ENCODE measurements at places on chromosomes 16 and 17. TPM values are rescaled to one million over a fixed set of nuclear protein-coding genes. Genes with fewer than 3 reads are reported as not detected.

FAM171A2 gene
- total RNA-seq = 2.0 TPM

ENPP7 gene
- not detected for total RNA-seq

- H3K27me3 ChIP-seq = peaks cover 92% of the 10 kb centered on the region
- H3K36me3 ChIP-seq = no peaks in the 10 kb centered on the region
These were observed 385.2 kb upstream of the ZFHX3 start for GRCh38 chr16:73432850-73433730.

GRCh38 chr17:9098242-9098825 lies 77.0 kb downstream of the NTN1 start:
- no peak overlapping the region for H3K27ac ChIP-seq
- H3K4me1 ChIP-seq = no peaks in the 10 kb centered on the region
- no peak overlapping the region for H3K4me3 ChIP-seq
- peaks cover 7% of the 10 kb centered on the region for H3K36me3 ChIP-seq
- DNase-seq = no peak

GRCh38 chr16:86181526-86181925 lies 282.6 kb downstream of the IRF8 start:
- DNase-seq = no peak
- no peak overlapping the region for H3K4me3 ChIP-seq
- H3K36me3 ChIP-seq = no peaks in the 10 kb centered on the region
- H3K4me1 ChIP-seq = no peaks in the 10 kb centered on the region
- no peak overlapping the region for H3K27ac ChIP-seq
- H3K27me3 ChIP-seq = peaks cover 44% of the 10 kb centered on the region

GRCh38 chr16:27972500-27972899 lies 91.0 kb downstream of the GSG1L start:
- no peaks in the 10 kb centered on the region for H3K36me3 ChIP-seq
- H3K4me1 ChIP-seq = no peaks in the 10 kb centered on the region
- H3K4me3 ChIP-seq = no peak overlapping the region
- H3K27me3 ChIP-seq = peaks cover 34% of the 10 kb centered on the region
- no peak overlapping the region for H3K27ac ChIP-seq

GRCh38 chr17:79965806-79966205 lies 69.9 kb downstream of the TBC1D16 start:
- no peaks in the 10 kb centered on the region for H3K4me1 ChIP-seq
- H3K4me3 ChIP-seq = no peak overlapping the region
- no peaks in the 10 kb centered on the region for H3K27me3 ChIP-seq
- no peak overlapping the region for H3K27ac ChIP-seq
- no peak for DNase-seq

DNA sequence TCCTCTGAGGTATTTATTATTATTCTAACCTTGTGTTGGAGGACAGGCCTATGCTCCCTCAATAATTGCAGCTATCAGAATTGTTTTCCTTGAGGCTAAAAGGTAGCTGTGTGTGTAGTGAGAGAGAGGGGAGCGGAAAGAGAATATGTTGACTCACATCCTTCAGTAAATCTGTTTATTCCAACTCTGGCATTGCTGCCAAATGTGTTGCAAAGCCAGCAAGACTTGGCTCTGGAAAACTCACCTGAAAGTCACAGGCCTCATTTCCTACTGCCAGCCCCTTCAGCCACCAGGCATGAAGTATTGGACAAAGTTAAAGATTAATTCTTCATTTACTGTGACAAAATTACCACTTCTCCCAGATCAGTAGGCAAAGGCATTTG lies 9.6 kb downstream of the CA10 start:
- H3K27ac ChIP-seq = peak overlapping the region; percentile 84
- H3K4me3 ChIP-seq = peak overlapping the region; percentile 13
- peaks cover 57% of the 10 kb centered on the region for H3K4me1 ChIP-seq
- peaks cover 7% of the 10 kb centered on the region for H3K36me3 ChIP-seq
- H3K27me3 ChIP-seq = no peaks in the 10 kb centered on the region

- no peak overlapping the region for H3K4me3 ChIP-seq
- no peak overlapping the region for H3K27ac ChIP-seq
- H3K27me3 ChIP-seq = no peaks in the 10 kb centered on the region
These were observed 28.3 kb upstream of the BHLHA9 start for GRCh38 chr17:1241929-1242328.

DNA sequence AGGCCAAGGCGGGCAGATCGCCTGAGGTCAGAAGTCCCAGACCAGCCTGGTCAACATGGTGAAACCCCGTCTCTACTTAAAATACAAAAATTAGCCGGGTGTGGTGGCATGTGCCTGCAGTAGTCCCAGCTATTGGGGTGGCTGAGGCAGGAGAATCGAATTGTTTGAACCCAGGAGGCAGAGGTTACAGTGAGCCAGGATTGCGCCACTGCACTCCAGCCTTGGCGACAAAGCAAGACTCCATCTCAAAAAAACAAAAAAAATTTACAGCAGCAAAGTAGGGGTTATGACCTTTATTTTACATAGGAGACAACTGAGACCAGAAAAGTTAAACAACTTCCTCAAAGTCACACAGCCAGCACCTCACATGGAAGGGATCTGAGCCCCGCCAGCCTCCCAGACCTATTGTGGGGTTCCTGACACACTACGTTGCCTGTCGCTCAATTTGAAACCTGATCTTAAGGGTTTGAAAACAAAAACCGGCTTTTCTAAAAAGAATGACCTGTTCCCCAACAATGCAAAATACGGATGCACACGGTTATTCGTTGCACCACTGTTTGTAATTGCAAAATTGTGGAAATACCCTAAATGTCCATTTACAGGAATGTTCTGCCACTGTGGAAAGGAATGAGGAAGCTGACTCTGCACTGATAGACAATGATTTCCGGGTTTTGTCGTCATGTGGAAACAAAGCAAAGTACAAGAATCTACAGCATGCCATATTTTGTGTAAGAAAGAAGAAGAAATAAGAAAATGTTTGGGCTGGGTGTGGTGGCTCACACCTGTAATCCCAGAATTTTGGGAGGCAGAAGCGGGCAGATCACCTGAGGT lies 77.2 kb downstream of the CNGB1 start:
- peak; percentile 85 for DNase-seq
- no peaks in the 10 kb centered on the region for H3K27me3 ChIP-seq
- H3K4me1 ChIP-seq = peaks cover 50% of the 10 kb centered on the region
- peak overlapping the region; percentile 98 for H3K27ac ChIP-seq
- H3K36me3 ChIP-seq = peaks cover 21% of the 10 kb centered on the region

DNA sequence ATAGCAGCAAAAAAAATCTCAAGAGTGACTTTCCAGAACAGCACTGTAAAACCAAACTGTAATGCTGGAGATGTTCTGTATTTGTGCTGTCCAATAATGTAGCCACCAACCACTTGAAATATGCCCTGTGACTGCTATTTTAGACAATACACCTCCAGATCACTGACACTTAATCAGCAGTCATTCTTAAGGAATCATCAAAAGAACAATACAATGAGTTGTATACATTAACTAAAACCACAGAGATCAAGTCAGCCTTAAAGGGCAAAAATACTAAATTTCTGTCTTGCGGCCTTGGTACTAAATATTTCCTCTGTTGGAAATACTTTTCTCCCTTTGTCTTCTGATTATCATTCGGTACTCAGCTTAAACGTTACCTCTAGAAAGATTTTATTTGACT lies 33.6 kb upstream of the ANKFY1 start:
- H3K27me3 ChIP-seq = no peaks in the 10 kb centered on the region
- no peaks in the 10 kb centered on the region for H3K4me1 ChIP-seq
- no peak for DNase-seq
- no peak overlapping the region for H3K4me3 ChIP-seq

Data from Calu3 (cell line).